ENCODE measurements at places on chromosomes 12 and 14. TPM values are rescaled to one million over a fixed set of nuclear protein-coding genes. Genes with fewer than 3 reads are reported as not detected.

- no peak for DNase-seq
Observed at GRCh38 chr12:68497702-68498101, 113.0 kb upstream of the RAP1B start.

- DNase-seq, result peak; percentile 63
Observed at GRCh38 chr12:6828781-6829535, 751 bp downstream of the P3H3 start.

DNA sequence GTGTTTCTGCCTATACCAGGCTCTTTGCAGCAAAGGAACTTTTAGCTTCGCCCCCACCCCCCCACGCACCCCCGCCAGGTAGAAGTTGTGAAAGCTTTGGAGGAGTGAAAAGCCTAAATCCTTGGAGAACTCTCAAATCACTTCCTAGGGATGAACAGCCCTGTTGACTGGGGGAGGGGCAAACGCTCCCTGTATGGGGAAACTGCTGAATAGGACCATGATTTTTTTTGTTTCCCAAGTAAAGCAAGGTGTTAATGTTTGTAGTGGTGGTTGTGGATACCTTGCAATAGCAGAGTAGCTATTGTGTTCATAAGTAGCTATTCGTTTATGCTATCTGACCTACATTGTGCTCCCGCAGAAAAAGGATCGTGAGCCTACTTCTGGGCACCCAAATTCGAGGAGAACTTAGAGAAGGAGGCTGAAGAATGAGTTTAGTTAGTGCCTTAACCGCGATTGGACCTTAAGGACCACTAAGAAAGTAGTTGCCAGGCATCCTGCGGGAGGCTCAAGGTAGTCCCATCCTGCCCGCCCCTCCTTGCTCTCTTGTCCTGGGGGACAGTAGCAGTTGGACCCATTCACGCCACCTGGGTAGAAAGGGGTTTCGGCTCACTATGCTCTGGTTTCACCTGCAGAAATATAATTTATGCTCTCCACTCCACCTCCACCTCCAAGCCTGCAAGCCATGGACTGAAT, 901 bp upstream of the NFKBIA start:
- DNase-seq, result peak; percentile 53

- DNase-seq, result no peak
Observed at GRCh38 chr12:121717041-121717699, 4.6 kb downstream of the TMEM120B start.

DNA sequence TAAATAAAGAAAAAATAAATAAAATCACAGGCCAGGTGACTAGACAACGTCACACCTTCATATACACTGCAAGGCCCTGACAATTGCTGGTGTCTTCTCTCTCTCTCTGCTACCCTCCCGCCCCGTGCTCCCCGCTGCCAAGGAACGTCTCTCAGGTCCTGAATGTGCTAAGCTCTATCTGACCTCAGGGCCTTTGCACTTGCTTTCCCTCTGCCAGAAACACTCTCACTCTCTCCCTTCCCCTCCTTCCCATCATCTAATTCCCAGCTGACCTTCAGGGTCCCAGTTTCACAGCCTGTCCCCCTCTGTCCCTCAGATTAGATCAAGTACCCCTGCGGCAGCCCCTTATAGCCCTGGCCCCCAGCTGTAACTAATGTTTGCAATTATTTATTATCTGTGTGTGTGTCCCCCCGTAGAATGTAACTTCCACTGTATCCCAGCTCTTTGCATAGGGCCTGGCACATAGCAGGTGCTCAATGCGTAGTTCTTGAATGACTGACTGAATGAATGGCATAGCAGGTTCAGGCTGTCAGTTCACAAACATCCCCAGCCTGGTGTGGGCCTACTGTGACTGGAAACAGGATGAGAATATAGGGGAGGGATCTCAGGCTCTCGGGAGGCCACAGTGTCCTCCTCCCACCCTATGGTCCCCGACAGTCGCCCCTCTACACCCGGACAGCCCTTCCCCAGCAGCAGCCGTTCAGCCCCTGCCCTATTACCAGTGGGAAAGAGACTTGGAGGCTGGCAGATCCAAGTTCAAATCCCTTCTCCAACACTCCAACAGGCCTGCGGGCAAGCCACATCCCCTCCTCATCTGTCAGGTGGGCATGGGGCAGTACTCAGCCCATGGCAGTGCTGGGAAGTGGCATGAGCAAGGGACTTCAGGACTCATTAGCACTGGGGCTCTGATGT, 6.6 kb downstream of the BEGAIN start:
- DNase-seq, result peak; percentile 15

DNA sequence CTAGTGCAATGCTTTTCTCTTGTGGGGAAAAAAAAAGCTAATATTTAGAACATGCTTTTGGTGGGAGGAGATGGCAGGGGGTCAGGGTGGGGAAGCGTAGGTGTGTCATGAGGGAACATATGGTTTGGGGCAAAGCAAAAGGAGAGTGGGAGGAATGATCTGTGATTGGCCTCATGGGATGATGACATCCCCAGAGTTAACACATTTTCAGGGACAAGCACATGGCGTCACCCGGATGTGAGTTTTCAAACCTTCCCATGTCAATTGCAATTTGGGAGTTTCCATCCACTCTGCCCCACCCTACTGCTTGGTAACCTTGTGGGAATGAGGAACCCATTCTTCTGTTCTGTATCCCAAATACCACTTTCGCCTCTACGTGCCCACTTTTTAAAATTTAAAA, 164.2 kb downstream of the SSPN start:
- no peak for DNase-seq

- DNase-seq, result no peak
Observed at GRCh38 chr12:26150736-26151450, 26.1 kb upstream of the BHLHE41 start.

- DNase-seq, result peak; percentile 73
Observed at GRCh38 chr12:70243510-70244371, 508 bp downstream of the CNOT2 start.

The MYF5 gene
- total RNA-seq, result not detected

The MAP1LC3B2 gene
- total RNA-seq, result 1.3 TPM

The KRT7 gene
- 1.0 TPM for total RNA-seq

The HOXC6 gene
- total RNA-seq, result 0.50 TPM

All from left cardiac atrium (tissue), 4 donors.